CD4-positive, alpha-beta T cell treated with Interleukin-2 at 100 ng/mL for 4 hours (primary cell): ENCODE measurements at places on chromosomes 16 and 17.

DNA sequence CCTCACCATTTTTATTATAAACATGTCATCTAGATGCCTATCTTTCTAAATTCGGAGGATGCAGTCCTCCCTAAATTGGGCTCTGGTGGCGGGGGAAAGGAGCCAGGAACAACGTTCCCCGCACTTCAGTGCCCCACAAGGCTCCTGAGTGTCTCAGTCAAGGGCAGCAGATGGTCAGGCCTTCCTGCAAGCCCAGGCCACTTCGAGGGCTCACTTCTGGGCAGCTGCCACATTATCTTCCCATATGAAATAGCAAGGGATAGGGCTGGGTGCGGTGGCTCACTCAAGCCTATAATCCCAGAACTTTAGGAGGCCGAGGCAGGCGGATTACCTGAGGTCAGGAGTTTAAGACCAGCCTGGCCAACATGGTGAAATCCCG is 32.3 kb downstream of the FBXO31 start:
- no peak for DNase-seq

DNA sequence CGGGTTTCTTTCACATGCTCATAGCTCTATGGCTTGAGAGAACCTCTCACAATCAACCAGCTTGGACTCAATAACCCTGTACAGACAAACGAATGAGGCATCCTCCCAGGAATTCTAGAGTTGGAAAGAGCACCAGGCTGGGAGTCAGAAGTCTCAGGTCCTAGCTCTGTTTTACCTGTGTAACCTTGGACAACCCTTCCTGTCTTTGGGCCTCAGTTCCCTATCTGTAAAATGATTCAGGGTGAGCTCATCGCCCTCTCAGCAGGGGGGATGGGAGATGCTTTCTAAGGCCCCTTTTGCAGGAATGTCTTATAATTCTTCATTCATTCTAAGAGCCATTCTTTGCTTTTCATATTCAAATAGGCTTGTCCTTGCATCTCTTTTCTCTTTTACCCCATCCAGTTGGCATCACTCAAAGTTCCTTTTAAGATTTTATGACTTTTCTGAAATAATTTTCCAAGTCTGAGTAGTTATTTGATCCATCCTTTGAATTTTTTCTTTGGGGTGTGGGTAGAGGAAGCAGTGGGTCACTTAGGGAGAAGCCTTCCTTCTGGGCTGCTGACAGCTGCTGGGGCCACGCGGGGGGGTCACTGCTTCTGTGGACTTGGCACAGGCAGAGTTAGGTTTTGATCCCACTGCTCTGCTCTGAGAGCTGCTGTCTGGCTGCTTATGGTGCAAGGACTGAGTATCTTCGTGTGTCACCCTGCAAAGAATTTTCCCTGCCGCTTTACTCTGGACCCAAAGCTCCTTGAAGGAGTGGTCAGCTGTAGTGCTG is 102.7 kb downstream of the UTP18 start:
- DNase-seq: no peak

GRCh38 chr17:57357392-57357784 is 101.1 kb downstream of the MSI2 start:
- no peak for DNase-seq

DNA sequence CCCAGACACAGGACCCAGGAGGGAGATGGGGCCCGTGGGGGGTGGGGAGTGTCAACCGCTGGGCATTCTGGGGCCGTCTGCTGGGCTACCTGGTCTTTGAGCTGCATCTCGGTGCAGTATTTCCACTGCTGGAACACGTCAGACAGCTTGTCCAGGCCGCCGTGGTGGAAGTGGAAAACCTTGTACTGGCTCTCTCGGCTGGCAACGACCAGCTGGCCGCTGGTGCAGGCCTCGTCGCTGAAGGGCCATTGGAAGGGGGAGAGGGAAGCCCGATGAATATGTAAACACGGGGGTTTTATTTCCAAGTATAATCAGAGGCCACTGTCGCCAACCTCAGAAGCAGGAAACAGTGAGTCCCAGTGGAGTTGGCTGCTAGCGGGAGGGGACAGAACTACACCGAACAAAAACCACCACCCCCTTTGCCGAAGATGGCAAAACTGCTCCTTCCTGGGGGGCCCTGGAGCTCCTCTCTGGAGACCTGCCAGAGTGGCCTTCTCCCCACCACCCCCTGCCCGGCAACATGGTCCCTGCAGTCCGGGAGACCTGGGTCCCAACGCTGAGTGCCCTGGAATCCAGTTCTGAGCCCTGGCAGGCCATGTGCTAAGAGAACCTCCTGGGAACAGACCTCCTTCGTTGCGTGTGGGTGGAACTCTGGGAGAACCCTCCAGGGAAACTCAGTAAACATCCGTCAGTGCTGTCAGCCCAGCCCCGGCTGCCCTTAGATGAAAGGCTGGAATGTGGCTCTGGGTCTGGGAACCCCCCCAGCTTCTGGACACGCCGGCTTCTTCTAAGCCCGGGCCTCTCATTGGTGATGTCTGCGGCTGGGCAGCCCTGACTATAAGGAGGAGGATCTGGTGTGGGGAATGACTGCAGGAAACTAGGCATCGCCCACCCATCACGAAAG is 84.1 kb downstream of the TBC1D16 start:
- DNase-seq: no peak

- no peak for DNase-seq
Observed at GRCh38 chr17:28645576-28645939, 600 bp upstream of the BLTP2 start.

- DNase-seq: no peak
Observed at GRCh38 chr16:88634994-88635670, 3.2 kb upstream of the IL17C start.

DNA sequence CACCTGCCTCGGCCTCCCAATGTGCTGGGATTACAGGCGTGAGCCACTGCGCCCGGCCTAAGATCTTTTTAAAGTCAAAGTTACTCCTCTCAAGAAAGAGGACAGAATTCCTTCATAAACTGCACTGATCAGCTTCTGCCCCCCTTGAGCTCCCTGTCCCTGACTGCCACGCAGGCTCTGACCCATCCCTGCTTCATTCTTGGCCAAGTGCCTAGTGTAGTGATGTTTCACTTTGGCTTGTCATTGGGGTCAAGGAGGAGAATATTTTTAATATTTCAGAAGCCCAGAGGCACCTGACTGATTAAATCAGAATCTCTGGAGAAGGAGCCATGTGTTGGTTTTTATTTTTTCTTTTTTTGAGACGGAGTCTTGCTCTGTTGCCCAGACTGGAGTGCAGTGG is 9.1 kb downstream of the MRM1 start:
- no peak for DNase-seq

- DNase-seq: peak; percentile 53
Observed at GRCh38 chr17:1487939-1488825, 4.3 kb downstream of the MYO1C start.

DNA sequence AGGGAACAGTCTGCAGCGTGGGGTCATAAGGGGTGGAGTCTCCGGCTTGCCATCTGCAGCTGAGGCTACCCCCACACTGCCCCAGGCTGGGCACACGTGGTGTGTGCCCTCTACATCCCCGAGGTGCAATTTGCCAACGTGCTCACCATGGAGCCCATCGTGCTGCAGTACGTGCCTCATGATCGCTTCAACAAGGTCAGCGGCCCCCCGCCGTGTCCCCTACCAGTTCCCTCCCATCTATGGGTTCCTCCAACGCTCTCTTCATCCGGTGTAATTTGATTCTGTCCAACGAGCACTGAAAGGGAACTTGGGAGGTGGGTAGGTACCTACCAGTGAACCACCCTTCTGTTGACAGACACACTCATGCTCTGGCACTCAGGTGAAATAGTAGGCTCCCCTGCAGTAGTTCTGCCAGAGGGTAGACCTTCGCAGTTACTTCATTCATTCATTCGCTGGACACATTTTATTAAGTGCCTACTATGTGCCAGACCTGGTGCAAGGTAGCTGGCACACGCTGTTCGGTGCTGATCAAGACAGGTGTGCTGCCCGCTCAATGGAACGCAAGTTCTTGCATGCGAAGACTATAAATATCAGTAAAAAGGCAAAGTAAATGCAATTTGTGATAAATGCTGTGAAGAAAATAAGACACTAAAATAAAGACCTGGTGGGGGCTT is 2.7 kb downstream of the MLLT6 start:
- DNase-seq: no peak

DNA sequence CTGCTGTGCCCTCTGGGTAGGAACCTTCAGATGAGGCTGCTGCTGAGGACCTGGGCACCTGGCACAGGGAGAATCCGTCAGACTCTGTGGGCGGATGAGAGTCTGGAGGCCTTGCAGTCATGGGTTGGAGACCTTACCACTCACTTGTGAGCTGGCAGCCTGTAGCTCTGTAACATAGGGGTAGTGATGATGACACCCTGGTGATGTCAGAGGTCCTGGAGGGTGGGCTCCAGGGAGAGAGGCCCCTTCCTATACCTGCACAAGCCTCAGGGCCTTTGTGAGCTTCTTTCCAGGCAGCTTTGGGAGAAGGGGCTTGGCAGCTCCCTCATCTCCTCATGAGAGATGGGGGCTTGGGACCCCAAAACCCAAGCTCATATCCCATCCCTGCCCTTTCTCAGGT is 1.6 kb downstream of the MIEF2 start:
- no peak for DNase-seq

DNA sequence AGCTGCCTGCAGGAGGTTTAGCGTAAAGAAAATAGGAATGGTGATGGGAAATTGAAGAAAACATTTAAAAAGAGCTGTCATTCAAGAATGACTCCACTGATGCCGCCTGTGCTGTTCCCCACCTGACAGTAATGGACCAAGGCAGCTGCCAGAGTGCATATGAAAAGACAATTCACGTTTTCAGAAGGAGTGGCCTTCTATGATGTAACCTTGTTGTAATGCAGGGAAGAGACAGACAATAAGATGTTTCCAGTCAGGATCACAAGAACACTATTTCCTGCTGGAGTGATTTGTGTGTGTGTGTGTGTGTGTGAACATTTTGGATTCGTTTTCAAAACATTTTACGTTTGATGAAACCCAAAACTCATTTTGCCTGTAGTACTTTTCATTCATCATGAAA is 203.7 kb downstream of the LGALS9B start:
- DNase-seq: no peak

DNA sequence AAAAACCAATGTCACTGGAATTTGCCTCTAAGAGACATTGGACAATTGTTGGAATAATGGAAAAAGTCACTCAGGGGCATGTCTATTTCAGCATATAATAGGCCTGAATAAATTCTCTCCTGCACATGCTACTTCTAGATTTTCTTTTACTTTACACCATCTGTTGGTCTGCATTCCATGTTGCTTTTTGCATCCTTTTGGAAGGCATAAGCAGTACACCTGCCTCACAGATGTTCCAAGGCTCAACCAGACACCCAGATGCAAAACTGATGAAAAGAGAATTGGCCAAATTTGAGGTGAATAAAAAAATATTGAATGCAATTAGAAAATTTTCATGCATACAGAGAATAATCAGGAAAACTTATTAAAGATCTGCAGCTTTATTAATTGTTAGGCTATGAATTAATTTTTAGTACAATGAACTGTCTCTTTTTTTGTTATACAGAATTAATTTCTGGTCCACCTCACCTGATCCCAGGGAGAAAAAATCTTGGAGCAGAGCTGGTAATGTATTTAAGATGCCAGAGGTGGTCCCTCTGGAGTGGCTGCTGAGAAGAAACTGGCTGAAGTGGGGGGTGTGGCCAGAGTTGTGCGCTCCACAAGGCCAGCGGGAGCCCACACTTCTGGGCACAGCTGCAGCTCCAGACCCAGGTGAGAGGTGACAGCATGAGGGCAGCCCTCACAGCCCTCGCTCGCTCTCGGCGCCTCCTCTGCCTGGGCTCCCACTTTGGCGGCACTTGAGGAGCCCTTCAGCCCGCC is 778.6 kb downstream of the CDH11 start:
- no peak for DNase-seq

GRCh38 chr17:64491034-64491860 is 5.6 kb downstream of the POLG2 start:
- peak; percentile 60 for DNase-seq

DNA sequence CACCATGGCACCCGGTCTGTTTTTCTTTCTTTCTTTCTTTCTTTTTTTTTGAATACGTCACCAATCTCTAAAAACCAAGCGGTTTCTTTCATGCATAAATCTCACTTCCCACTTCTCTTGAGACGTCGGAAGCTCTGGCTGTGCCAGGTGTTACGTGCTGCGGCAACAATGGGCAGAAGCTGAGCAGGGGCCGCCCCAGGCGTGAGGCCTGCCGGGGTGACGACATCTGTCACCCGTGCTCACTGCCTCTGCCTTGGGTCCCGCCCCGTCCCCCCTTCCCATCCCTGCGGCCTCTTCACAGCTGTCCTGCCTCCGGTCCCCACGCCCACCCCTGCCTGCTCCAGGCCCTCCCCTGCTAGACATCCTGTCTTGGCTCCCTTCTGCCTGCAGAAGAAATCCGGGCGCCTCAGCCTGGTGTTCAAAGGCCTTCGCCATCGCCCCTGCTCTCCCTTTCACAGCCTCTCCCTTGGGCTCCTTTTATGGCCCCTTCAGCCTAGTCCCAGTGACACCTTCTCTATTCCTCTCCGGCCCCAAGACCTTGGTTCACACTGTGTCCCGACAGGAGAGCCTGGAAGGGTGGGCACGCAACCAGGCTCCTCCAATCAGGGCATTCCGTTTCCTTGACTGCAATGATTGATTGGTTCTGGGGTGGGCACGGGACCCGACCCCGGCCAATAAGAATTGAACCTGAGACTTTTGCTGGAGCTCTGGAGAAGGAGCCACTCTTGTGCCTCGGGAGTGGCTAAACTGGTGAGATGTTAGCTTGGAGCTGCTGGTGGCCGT is 4.8 kb downstream of the P2RX1 start:
- peak; percentile 48 for DNase-seq

DNA sequence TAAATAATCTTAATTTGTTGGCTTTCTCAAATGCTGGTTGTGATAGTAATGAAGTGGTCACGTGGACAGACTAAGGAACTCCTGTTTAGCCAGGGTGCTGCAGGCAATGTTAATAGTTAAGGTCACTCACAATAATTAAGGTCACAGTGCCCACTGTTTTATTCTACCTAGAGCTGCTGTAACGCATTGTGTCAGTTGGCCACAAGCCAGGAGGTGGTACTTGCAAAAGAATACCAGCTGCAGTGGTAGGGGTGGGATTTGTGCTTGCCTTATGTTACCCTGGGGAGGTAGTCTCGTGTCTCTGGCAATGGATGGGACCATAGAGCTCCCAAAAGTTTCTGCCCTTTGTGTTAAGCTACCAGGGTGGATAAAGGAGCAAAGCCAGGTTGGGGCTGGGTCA is 969.1 kb upstream of the CDH8 start:
- DNase-seq: no peak

- no peak for DNase-seq
Observed at GRCh38 chr17:841313-841712, 59.2 kb downstream of the MRM3 start.

DNA sequence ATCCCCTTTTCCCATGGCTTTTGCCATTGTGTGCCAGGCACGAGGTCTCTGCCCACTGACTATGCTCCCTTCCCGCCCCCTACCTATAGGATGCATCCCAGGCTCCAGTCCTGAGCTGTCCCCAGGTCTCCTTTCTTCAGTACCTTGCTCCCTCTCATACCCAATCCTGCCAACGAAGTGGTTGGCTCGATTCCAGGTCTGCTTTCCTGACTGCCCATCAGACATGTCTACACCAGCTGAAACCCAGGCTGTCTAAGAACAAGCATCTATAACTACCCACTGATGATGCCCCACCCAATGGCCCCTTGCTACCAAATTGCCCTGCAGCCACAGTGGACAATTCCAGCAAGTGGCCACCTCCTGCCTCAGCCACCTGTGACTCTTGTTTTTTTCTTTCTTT is 479.1 kb downstream of the SOX9 start:
- no peak for DNase-seq

GRCh38 chr17:29726715-29727252 is 104.1 kb upstream of the CORO6 start:
- peak; percentile 44 for DNase-seq

- DNase-seq: no peak
Observed at GRCh38 chr16:53528797-53529196, 25.8 kb upstream of the AKTIP start.

GRCh38 chr17:80822021-80822699 is 169.5 kb upstream of the CHMP6 start:
- DNase-seq: no peak

GRCh38 chr17:56185491-56186221 is 32.4 kb downstream of the ANKFN1 start:
- DNase-seq: no peak
